Left colon (tissue), 2 donors: ENCODE measurements at places on chromosomes 1 and 21.

GRCh38 chr1:104648269-104648691 lies 898.6 kb downstream of the AMY1C start:
- no peak for DNase-seq

- peak; percentile 97 for DNase-seq
These were observed at the start of gene PGBD2 for GRCh38 chr1:248906009-248906752. TSS of gene PGBD2 (plus strand) at chr1:248906235. CDS start at chr1:248913863, 7,628 bp downstream.

DNA sequence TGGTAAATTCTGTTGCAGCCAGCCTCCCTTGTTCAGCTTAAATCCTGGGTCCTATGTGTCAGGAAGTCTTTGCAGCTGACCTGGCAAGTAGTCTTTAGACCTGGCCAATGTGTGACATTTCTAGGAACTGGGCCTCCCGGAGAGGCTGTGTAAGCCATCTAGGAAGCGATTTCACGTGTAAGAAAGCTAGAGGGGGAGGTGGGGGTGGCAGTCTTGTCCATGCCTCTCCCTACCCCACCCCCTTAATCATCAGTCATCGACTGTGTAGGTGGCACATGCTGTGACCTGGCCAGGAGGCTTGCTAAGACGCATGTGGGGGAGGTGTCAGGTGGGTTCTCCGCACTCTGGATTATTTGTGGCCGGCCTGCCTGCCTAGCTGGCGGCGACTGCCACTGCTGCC lies 8.4 kb downstream of the C1orf226 start:
- peak; percentile 6 for DNase-seq

DNA sequence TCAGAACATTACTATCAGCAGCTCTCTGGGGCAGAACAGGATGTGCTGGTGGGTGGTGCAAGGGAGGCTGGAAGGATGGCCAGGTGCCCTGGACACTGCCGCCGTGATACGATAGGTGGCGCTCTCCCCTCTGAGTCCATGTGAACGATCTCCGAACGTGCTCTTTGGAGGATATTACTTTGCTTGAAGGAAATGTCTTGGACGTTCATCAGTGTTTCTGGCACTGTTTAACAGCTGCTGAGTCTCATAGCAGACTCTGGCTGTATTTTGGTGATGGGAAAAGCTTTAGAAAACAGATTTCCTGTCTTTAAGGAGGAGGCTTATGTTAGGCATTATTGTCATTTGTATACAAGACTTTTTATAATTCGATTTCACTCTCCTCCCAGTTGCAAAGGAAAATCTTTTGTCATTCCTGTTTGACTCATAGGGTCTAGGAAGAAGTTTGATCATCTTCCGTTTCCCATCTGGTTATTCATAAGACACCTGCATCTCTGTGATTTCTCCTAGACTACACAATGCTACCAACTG lies 386.2 kb upstream of the ADGRL2 start:
- peak; percentile 84 for DNase-seq

GRCh38 chr1:38539931-38540330 lies 319.6 kb downstream of the RRAGC start:
- DNase-seq, result no peak

GRCh38 chr1:101119289-101119688 lies 93.7 kb upstream of the DPH5 start:
- DNase-seq, result no peak

DNA sequence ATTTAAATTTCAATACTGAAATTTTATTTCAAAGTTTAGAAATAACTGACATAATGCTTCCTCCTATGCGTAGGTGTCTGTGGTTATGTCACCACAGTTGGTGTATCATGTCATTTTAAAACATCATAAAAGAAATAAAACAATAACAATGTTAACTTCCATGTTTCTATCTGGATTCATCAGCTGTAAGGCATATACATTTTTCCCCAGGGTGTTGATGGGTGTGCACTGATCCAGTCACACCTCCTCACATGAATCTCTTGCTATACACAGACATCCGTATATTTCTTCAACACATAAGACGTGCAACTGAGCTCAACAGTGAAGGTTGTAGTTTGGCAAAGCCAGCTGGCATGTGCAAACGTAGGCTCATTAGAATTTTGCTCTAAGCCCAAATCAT lies 6.2 kb downstream of the KCNA3 start:
- no peak for DNase-seq

GRCh38 chr1:34768856-34769255 lies 9.3 kb downstream of the GJB4 start:
- no peak for DNase-seq

- DNase-seq, result no peak
These were observed 20.5 kb upstream of the SMYD3 start for GRCh38 chr1:246527402-246528088.

DNA sequence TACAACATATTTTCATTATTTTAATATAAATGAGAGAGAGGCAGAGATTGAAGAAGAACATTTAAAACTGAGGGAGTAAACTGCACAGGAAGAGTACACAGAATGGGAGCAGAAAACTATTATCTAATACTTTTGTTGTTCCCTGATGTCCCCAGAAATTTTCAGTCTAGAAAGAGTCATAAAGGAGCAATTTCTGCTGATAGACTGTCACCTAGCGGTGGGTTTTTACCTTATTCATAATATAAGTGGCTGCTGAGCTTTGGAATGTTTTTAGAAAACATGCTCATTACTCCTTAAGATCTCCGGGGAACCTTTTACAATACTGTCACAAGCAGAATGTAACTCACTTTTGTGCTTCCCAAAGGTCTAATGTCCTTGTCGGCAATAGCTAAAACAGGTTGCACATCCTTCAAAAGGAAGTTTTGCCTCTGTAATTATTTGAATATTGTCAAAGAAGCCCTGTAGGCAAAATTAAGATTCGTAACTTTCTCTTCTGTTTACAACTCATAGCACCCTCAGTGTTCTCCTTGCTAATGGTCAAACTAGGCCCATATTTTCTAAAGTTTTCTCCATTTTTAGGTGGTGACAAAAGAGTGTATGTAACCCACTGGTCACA lies 4.9 kb upstream of the NPL start:
- no peak for DNase-seq

DNA sequence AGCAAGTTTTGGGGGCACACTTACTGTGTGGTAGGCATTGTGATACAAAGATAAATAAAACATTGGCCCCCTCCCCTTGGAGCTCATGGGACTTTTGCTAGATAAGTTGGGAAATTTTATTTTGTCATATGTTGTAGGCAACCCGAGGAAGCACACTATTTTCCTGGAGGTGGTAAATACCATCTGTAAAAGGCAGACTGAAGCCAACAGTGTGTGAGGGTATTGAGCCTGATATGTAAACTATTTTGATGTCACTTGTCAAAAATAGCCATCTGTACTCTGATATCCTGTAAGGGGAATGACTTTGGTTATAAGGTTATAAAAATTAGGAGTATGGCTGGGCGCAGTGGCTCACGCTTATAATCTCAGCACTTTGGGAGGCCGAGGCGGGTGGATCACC lies 30.6 kb downstream of the VANGL2 start:
- DNase-seq, result no peak

DNA sequence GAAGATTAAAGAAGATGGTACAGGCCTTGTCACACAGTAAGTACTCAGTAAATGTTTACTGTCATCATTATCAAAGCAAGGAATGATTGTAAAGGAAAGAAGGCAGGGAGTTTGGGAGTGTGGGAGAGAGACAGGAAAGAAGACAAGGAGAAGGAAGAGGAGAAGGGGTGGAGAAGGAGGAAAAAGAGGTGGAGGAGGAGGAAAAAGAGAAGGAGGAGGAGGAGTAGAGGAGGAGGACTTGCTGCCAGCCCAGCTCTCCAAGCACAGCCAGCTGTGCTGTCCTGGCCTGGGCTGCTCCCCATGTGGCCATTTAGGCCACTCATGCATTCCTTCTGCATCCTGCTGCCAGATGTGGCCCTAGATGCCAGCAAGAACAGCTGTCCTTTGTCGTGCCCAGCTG lies 7.5 kb upstream of the DISP3 start:
- no peak for DNase-seq

DNA sequence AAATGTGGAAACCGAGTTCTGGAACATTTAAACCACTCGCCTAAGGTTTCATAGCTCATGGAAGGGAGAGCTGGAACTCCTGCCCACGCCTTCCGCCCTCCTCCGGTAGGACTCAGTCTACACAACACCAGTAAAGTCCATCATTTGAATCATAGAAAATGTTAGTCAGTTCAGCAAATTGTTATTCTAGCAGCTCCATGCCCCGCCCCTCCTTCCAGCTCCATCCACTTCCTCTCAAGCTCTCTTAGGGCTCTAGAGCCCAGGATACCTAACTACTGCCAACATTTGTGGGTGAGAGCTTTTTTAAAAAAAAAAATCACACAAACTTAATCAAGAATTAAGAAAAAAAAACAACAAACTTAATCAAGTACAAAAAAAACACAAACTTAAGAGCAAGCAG lies 121.8 kb downstream of the TBX15 start:
- no peak for DNase-seq

DNA sequence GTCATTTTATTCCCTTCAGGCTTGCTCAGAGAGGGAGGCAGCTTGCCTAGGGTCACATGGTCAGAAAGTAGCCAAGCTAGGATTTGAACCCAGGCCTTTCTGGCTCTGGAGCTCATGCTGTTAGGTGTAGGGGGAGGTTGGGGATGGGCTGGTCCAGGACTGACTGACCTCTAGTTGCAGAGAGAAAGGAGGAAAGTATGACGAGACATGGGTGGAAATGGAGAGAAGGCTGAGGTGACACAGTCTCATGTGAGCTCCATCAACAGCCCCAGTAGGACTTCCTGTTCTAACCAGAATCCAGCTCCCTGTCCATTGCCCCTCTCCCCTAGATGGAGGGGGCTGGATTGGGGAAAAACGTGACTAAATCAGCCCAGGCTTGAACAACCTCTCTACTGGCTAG lies 15.5 kb upstream of the SYNC start:
- DNase-seq, result no peak

GRCh38 chr1:78702426-78702825 lies 52.8 kb downstream of the IFI44 start:
- no peak for DNase-seq

- no peak for DNase-seq
These were observed 24.0 kb downstream of the RGS4 start for GRCh38 chr1:163093169-163093568.

- no peak for DNase-seq
These were observed 59.8 kb downstream of the CAPN2 start for GRCh38 chr1:223771814-223772770.

- no peak for DNase-seq
These were observed 39.7 kb downstream of the CHML start for GRCh38 chr1:241600496-241600901.

GRCh38 chr1:64147759-64148158 lies 55.7 kb upstream of the UBE2U start:
- DNase-seq, result no peak

- no peak for DNase-seq
These were observed 1.3 kb upstream of the SPRR3 start for GRCh38 chr1:153000294-153000693.

DNA sequence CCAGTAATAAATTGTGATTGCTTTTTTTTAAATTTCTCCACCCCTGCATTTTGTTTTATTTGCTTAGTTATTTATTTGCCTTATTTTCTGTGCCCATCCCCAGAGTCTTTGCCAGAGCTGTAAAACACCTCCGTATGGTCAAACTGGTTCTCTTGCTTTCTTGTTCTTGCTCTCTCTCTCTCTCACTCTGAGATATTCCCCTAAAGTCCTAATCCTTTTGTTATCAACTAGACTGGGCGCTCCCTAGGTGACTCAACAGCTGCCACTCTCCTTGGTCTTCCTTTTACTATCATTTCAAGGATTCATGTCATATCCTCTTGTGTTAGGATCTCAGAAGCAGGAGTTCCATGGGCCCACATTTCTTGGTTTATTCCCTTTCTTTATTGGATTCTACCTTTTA lies 160.0 kb downstream of the PRDM2 start:
- no peak for DNase-seq

- no peak for DNase-seq
These were observed 465.2 kb downstream of the NPHP4 start for GRCh38 chr1:5526822-5527551.

- DNase-seq, result no peak
These were observed 51.4 kb upstream of the CR2 start for GRCh38 chr1:207402744-207403143.

DNA sequence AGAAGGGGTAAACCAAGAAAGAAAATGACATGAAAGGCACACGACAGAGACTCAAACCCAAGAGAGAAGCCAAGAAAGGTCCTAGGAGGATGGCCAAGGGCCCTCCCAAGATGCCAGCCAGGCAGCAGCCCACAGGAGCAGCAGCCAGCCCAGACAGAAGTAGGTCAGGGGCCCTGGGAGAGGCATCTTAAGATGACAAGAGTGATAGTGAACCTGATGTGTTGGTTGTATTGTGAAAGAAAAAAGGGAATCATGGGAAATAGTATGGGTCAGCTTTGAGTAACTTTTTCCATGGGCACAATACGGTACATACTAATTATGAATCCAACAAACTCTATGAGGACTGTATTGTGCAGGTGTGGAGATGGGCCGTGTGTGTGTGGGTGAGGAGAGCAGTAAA lies 3.3 kb downstream of the CCSAP start:
- DNase-seq, result no peak

GRCh38 chr1:107477233-107477632 lies 336.4 kb downstream of the NTNG1 start:
- no peak for DNase-seq

DNA sequence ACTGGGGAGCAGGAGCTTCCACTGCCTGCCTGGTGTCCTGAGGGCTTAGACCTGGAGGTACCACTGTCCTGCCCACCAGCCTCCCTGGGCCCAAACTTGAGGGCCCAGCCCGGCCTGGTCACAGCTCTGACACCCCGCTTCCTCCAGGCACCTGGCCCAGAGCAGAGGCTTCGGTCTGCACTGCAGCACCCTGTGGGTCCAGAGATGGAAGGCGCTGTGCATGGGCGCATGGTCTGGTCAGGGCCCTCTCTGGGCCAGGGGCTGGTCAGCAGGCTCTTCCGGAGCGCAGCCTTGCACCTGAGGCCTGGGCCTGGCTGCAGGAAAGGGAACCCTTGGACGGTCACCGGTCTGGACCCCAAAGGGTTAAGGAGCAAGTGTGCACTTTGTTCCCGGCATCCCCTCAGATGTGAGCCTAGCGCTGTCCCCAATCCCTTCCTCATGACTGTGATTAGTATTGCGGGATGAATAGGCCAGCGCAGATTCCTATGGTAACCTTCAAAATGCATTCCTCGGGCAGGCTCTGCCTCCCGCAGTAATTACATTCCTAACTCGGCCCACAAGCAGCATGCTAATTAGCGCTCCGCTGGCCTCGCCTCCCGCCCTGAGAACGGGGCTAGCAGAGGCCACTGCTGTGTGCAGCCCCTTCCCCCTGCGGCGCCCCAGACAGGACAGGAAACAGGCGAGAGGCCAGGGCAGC lies 36.3 kb downstream of the PRDM16 start:
- no peak for DNase-seq

GRCh38 chr1:43530483-43531106 lies at the start of gene PTPRF:
TSS of gene PTPRF (plus strand) at chr1:43530883. CDS start at chr1:43545076, 14,193 bp downstream.
- no peak for DNase-seq

- no peak for DNase-seq
These were observed 626.7 kb upstream of the ADGRL2 start for GRCh38 chr1:81174052-81174451.
